NCI-H2081 treated with DMSO at 0.1 percent for 48 hours (cell line): ENCODE measurements at places on chromosomes 5 and 9.

GRCh38 chr9:69204849-69205248, 30.8 kb downstream of the TJP2 start:
- no peak for DNase-seq

GRCh38 chr5:133728475-133728874, 116.1 kb upstream of the FSTL4 start:
- no peak for DNase-seq

GRCh38 chr5:157549954-157550549, 25.5 kb downstream of the ADAM19 start:
- no peak for DNase-seq

DNA sequence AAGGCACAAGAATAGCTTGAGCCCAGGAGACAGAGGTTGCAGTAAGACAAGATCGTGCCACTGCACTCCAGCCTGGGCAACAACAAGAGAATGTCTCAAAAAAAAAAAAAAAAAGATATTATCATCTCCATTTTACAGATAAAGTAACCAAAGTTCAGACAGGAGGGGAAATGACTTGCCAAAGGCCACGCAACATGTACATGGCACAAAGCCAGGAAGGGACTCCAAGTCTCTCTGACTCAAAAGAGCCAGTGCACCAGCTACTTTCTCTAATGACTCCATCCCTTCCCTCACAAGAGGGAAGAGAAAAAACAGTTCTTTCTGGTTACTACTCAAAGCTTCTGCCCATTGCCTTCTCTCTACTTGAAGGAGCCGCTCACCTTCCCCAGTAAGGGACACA, 34.1 kb downstream of the SIL1 start:
- DNase-seq: no peak

GRCh38 chr5:35029333-35029732, 18.4 kb downstream of the AGXT2 start:
- DNase-seq: no peak

- DNase-seq: no peak
Observed at GRCh38 chr5:27821681-27822080, 783.3 kb upstream of the CDH9 start.

GRCh38 chr5:160930406-160930805, 78.4 kb upstream of the ATP10B start:
- DNase-seq: no peak

GRCh38 chr9:134585746-134586706, 55.6 kb upstream of the COL5A1 start:
- no peak for DNase-seq

- DNase-seq: no peak
Observed at GRCh38 chr9:102461156-102461819, 533.8 kb upstream of the CYLC2 start.

DNA sequence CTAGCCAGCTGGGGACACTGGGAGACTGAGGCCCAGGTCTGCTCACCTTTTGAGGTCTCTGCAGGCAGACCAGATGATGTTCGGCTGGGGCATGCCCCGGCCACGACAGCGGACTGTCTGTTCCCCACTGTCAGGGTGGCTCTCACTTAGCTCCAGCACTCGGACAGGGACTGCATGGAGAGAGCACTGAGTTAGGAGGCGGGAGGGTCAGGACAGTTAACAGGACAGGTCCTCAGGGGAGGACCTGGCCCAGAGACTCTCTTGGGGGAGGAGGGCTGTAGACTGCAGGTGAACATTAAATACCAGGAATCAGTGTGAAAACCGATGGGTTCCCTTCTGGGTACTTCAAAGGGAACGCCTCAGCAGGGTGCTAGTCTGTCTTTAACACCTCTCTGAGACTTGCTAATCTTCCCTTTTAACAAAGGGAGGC, 25.1 kb downstream of the PDGFRB start:
- DNase-seq: no peak

- no peak for DNase-seq
Observed at GRCh38 chr9:106953174-106953573, 90.2 kb downstream of the ZNF462 start.

- DNase-seq: no peak
Observed at GRCh38 chr9:117763314-117763713, 59.1 kb downstream of the TLR4 start.
